SW480 (cell line): ENCODE measurements at places on chromosomes 11 and 22.
A peak's percentile ranks its signal among the peaks of the same experiment; 100 is the strongest.

DNA sequence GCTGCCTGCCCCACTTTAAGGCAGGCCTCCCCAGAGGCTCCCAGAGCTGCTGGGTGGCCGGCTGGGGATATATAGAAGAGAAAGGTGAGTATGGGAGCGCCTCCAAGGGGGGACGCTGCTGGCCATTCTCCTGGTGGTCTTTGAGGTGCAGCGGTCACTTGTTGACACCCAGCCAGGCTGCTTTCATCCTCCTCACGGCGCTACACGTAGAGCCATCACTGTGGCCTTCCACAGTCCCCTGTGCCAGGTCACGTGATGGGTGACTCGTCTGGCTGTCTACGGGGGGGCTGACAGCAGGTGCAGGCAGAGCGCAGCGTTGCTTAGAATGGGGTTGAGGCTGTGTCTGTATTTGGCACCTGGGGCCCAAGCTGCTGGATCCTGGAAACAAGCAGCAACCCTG is 1.9 kb downstream of the ACR start:
- DNase-seq, result no peak

DNA sequence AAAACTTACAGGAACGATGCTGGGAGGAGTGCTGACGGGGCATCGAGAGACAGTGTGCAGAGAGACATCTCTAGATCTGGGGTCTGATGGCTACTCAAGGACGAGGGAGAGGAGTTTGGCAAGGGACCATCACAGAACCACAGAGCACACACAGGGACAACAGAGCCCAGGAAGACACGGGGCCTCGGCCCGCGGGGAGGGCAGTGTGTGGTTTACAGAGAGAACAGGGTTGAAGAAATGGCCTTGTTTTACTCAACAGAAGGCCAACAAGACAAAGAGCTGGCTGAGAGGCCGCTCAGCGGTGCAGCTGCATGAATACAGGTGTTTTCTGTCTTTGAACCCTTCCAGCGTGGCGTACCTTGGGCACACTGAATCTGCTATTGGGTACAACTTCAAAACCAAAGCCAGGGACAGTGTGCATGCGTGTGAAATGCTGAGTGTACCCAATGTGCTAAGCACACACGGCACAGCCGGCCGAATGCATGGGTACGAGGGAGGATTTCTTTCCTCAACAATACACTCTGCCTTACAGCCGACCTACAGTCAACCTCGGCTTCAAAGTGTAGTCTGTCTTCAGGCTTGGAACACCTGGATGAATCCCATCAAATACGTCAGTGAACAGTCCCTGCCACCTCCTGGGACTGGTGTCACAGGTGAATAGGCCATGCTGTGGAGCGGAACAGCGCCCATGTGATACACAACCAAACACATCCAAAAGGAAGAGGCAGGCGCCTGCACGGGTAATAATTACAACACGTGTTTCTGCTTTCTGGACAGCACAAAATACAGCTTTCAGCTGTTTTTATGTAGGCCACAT is 20.7 kb upstream of the BID start:
- DNase-seq, result no peak

- no peak for DNase-seq
Observed at GRCh38 chr11:45470794-45471167, 184.6 kb upstream of the SYT13 start.

DNA sequence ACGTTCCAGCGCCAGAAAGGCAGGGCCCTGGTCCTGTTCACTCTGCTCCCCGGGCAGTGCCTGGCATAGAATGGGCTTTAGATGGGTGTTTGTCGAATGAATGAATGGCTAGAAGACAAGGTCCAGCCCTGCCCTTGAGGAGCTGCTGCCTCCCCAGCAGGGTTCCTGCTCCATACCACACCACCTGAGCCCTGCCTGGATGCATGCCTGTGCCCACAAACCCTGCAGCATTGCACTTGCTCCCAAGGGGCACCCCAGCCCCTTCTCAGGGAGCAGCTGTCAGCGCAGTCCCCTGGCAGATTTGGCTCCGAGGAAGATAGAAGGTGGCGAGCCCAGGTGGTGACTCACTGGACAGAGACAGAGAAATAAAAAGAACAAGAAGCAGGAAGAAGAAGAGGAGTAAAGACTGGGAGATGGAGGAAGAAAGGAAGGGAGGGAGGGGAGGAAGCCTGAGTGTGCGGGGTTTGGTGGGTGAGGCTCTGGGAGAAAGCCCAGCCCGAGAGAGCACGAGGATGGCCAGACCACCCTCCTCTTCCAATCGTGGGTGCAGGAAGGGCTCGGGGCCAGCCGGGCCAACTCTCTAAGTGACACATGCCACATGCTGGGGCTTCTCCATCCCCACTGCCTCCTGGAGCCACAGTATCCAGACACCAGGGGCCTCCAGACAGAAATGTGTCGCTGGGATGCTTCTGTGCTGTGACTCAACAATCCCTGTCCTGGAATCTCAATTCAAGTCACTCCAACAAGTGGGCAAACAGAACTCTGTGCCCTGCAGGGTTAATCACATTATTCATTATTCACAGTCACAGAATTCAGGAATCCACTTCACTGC is 1474.3 kb downstream of the BRD1 start:
- DNase-seq, result no peak

- DNase-seq, result no peak
Observed at GRCh38 chr22:31605851-31606585, 56.0 kb downstream of the PISD start.

DNA sequence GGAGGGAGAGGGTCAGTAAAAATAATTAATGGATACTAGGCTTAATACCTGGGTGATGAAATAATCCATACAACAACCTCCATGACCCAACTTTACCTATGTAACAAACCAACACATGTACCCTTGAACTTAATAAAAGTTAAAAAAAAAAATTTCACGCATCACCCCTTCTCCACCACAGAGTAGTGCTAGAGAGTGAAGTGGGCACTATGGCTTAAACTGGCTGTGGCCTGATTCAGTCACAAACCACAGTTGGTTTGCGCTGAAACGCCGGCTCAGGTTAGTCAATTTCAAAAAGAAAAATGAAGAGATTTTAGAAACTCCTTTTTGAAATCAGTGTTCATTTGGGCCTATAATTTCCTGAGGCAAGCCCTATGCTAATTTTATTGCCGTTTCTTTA is 144.3 kb downstream of the TRPC6 start:
- no peak for DNase-seq

- DNase-seq, result peak; percentile 56
Observed at GRCh38 chr22:25747245-25747944, 5.4 kb downstream of the MYO18B start.

DNA sequence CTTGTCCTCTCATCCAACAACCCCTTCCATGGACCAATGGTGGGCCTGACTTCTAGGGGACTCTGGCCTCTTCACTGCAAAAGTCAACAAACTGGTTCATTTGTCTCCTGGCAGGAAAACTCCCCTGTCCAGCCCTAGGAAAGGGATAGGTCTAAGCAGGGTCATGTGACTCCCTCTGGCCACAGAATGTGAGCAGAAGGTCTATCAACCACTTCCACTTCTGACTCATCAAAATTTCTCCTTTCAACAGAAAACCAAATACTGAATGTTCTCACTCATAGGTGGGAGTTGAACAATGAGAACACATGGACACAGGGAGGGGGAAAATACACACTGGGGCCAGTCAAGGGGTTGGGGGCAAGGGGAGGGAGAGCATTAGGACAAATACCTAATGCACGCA is 1.3 kb upstream of the ISX start:
- DNase-seq, result no peak

GRCh38 chr22:27299181-27300085 is 502.1 kb downstream of the MN1 start:
- DNase-seq, result no peak

DNA sequence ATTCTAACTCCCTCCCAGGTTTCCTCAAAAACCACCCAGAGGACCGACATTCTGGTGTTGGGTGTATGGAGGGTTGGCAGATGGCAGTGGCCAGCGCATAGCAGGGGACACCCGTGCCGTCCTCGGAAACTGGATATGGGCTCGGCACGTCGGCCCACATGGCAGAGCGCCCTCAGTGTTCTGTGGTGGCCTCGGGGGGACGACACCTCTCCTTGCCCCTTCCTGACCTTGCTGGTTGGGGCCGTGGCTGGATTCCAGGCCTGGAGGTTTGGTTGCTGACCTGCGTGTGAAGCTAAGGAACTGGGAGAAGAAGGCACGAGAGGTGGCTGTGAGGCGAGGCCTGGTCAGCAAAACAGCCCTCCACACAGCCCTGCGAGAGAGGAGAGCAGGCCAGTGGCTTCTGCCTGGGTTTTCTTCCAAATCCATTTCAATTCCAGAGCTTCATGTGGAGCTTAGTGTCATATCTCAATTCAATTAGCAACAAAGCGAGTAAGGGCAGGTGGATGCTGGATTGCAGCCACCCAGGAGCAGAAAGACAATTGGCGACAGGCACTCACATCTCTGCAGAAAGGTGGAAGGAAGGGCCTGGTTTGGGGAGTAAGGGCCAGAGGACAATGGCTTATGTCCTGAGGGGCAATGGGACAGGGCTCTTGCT is 478.4 kb downstream of the BRD1 start:
- no peak for DNase-seq

GRCh38 chr22:36817525-36817848 is 652 bp upstream of the PVALB start:
- DNase-seq, result no peak

DNA sequence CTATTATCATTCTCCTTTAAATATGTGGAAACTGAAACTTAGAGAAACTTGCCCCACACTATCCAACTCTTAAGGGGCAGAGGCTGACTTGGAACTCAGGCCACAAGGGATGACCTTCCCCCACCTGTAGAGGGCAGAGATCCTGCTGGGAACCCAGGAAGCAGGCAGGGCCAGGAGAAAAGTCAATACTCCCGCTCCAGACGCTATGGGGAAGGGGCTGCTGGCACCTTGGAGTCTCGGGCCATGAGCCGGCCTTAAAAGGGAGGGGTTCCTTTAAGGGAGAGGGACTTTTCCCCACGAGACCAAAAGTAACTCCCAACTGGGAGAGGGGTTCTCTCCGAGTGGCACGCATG is 620 bp upstream of the ANO5 start:
- no peak for DNase-seq

DNA sequence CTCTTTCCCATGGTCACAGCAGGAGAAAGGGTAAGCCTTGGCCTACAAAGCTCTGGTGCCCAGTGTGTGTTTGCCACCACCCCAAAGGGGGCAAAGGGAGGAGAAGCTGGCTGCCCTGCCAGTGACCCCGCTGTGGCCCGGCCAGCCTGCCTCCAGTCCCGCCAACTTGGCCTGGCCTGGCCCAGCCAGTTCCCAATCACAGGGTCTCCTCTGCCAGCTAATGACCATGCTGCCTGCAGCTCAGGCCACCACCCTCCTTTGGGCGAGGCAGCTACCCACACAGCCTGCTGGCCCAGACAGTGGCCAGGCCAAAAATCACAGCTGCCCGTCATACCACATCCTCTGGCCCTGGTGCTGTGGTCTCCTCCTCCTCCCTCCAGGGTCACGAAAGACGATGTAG is 5.1 kb downstream of the GDPD5 start:
- DNase-seq, result no peak
